ENCODE measurements at places on chromosomes 13 and 19. TPM values are rescaled to one million over a fixed set of nuclear protein-coding genes. Genes with fewer than 3 reads are reported as not detected.

GRCh38 chr19:55676383-55676782, 1.4 kb downstream of the EPN1 start:
- peak overlapping the region; percentile 93 for H3K4me3 ChIP-seq
- H3K27me3 ChIP-seq = no peaks in the 10 kb centered on the region
- peaks cover 10% of the 10 kb centered on the region for H3K36me3 ChIP-seq
- H3K4me1 ChIP-seq = peaks cover 41% of the 10 kb centered on the region

- H3K4me1 ChIP-seq = no peaks in the 10 kb centered on the region
- H3K27me3 ChIP-seq = peaks cover 15% of the 10 kb centered on the region
- no peak overlapping the region for H3K4me3 ChIP-seq
- H3K36me3 ChIP-seq = no peaks in the 10 kb centered on the region
- H3K27ac ChIP-seq = no peak overlapping the region
- no peak for DNase-seq
These were observed 44.8 kb downstream of the CCDC70 start for GRCh38 chr13:51906581-51906980.

C19orf18 gene
- 0.25 TPM for total RNA-seq

GRCh38 chr13:103878891-103879605, 812.8 kb upstream of the SLC10A2 start:
- DNase-seq = no peak
- H3K4me3 ChIP-seq = no peak overlapping the region

GRCh38 chr13:79722885-79723445, 242.0 kb downstream of the NDFIP2 start:
- H3K4me1 ChIP-seq = no peaks in the 10 kb centered on the region
- no peaks in the 10 kb centered on the region for H3K27me3 ChIP-seq

DNA sequence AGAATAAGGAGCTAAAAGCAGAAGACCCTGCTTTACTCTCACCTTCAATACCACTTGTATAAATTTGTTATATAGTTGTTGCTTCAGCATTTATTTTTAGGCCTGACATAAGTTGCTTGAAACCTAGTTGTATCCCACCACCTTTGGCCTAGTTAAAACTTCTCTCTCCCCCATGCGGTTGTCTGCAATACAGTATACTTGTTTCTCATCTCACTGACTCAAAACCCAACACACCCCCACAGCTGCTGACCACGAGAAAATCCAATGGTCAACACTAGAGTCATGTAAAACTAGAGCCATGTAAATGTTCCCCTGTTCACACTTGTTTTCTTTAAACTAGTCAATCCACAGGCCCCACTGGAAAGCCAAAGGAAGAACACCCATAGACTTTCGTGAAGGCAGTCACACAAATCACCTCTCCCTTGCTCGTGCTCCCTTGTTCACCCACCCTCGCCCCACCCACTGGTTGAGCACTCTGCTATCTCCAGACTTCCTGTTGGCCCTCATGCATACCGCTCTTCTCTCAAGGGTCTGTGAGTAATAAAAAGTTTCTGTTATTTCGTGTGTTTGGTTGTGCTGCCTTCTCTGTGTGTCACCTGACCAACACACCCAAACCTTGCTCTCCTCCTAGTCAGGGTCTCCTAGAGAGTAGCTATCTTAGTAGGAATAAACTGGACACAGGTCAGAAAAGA, 12.9 kb upstream of the CCDC169 start:
- H3K27ac ChIP-seq = no peak overlapping the region
- no peaks in the 10 kb centered on the region for H3K27me3 ChIP-seq
